ENCODE measurements at places on chromosomes 1 and 21.
A peak's percentile ranks its signal among the peaks of the same experiment; 100 is the strongest.

DNA sequence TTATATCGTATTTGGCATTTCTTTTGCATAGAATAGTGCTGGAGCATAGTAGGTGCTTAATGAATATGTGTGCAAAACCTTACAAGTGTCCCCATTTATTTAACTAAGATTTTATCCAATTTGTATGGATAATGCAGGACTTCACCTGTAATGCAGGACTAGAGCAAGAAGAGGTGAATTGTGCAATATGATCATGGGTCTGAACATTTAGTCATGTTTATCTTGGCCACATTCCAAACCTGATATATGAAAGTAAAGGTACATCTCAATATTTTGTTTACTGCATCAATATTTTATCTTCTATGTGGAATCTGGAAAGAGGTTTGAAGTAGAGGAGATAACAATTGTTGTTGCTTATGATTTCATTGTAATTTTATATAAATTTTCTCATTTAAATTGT, 1626.7 kb upstream of the B3GALT2 start:
- no peak for DNase-seq

DNA sequence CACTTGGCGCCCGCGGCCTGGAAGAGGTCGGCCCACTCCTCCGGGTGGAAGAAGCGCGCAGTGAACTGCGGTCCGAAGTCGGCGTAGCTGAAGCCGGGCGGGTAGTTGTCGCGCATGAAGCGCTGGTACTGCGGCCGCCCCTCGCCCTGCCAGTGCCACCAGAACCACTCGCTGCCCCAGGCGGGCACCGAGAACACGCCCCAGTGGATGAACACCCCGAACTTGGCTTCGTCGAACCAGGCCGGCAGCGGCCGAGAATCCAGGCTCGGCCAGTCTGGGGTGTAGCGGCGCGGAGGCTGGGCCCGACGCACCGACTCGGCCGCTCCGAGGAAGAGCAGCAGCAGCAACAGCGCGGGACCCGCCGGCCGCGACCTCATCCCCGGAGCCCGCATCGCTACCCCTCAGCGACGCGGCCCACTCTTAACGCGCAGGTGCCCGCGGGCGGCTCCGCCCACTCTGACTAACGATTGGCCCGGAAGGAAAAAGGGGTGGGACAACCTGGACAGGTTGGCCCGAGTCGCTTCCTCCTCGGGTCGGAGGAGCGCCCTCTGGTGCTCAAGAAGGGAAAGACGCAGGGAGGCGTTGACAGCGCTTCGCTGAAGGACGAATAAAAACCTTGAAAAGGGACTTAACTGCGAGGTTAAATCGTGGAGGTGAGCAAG, at the start of gene FUCA1:
Gene FUCA1, minus strand, starts transcription at position 396 of the 662 bp plus-strand sequence. Its CDS starts 4 bp downstream, at position 392.
- DNase-seq: peak; percentile 80

DNA sequence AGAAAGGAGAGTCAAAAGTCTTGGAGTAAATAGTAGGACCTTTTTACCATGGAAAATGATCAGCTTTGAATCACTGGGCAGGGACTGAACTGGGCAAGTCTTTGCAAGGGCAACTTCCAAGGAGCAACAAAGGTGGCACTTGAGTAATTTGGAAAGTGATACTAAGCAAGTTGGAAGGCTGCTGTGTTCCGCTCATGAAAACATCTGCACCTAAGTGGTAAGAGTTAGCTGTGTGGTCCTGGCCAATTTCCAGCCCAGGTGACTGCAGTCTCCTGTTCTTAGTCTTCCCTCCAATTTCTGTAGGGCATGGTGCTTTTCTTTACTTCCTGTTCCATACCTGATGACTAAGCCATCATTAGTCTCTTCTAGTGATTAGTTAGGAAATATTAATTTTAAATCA, 35.5 kb upstream of the PRDM2 start:
- no peak for DNase-seq

DNA sequence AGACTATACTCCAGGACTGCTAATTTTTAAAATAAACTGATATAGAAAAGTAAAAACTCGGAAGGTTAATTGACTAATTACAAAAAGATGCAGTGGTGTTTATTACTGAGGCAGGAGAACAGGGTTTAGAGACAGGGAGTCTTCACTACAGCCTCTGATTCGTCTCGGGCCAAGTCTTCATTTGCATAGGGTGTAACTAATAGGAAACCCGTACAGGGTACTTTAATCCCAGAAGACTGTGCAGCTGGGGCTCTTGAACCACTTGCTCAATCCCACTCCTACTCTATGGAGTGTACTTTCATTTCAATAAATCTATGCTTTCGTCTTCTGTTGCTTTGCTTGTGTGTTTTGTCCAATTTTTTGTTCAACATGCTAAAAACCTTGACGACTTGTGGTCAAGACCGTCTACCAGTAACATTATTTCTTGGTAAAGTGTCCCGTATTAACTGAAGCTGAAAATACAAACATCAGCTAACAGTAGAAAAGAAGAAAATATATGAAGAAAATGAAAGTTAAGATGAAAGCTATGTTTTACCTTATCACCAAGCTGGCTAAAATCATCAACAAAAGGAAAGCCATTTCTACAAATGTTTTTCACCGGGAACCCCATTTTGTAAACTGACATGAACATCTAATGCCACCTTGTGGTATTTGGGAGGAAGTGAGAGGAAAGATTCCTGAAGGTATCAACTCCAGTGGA, 8.0 kb downstream of the SDHB start:
- DNase-seq: peak; percentile 44

DNA sequence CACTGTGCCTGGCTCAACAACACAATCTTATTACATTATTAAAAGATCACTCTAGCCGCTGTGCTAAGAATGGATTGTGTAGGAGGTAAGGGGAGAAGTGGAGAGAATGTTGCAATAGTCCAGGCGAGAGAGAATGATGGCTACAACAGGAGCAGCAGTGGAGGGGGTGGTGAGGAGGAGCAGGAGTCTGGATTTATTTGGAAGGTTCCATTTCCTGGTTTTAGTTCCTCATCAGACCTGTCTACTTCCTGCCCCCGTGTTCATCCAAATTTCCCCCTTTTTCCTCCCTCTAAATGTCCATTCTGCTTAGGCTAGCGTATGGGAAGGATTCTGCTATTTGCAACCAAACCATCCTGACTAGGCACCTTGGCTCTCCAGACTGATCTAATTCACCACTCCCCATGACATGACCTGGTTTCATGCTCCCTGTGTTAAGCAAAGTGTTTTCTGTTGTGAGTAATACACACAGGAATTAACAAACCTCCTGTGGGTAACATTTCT, 35.1 kb upstream of the EYA3 start:
- no peak for DNase-seq

GRCh38 chr1:220514256-220514655, 13.7 kb upstream of the MARK1 start:
- no peak for DNase-seq

DNA sequence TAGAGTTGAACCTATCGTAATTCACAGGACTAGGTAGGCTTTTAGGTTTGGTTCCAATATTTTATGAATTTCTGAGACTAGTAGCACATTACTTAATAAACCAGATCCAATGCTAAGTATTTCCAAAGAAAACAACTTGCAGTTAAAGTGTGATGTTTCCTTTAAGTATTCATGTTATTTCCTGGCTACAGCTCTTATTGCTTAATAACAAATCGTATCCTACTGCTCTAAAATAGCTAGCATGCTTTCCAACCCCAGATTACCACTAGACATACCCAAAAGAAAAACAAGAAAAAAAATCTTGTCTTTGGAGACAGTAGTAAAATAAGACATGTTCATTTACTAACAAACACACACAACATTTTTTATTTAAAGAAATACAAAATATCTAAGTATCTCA, 898 bp downstream of the KRTAP27-1 start:
- DNase-seq: peak; percentile 11

GRCh38 chr1:84353695-84354094, 44.6 kb upstream of the DNASE2B start:
- peak; percentile 76 for DNase-seq

- DNase-seq: no peak
Measured at GRCh38 chr1:245466261-245466660, 311.5 kb downstream of the KIF26B start.
